ENCODE measurements at places on chromosomes 6 and 20.

DNA sequence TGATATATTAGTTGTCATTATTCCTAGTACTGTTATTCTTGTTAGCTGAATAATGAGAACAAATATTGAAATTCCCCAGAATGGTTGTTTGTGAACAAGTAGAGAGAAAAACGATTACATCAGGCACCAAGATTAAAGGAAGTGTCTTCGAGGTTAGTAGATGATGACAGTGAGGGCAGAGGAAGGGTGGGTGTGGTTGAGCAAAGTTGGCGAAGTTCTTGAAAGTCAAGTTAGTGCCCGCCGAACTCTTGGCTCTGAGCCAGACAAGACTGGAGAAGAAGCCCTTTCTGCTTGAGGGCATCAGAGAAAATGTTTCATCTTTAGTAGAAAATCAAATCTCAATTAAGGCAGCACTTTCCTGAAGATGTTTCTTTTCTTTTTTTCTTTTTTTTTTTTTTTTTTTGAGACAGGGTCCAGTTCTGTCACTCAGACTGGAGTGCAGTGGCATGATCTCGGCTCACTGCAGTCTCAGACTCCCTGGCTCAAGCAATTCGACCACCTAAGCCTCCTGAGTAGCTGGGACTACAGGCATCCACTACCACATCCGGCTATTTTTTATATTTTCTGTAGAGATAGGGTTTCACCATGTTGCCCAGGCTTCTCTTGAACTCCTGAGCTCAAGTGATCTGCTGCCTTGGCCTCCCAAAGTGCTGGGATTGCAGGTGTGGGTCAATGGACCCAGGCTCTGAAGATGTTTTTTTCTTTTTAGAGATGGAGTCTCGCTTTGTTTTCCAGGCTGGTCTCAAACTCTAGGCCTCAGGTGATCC, 77.1 kb downstream of the SGK1 start:
- peak; percentile 81 for DNase-seq

DNA sequence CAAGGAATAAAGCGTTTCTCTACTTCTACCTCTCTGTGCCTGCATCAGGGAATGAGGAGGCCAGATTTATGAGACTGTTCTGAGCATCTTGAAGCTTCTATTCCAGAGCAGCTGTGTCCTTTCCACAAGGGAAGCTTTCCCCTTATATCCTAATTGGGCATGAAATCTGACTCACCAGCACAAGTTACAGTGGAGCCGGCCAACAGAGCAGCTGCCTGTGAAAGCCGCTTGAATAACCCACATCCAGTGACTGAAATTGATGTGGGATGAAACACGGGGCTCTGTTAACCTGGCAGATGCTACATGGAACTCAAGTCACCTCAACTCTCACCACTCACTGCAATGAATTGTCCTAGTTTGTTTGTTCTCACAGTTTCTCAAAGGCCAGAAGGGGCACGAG, 400.3 kb downstream of the TFAP2A start:
- DNase-seq, result no peak

DNA sequence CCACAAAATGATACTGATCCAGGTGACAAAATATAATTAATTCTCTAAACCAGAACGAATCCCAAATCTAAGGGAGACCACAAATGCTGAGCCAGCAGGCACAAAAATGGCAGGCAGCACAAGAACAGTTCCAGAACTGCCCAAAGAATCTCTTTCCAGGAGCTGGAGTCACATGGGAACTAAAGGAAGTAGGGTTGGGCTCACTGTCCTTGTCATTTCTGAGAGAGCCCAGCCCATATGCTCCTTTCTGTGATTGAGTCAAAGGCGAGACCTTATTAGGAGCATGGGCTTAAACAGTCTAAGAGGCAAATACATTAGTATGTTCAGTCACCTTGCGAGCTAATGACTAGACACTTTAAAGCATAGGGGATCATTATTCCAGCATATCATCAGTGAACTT, 327.6 kb upstream of the ARID1B start:
- DNase-seq, result no peak

- DNase-seq, result no peak
Observed at GRCh38 chr6:52491203-52492069, 71.3 kb downstream of the EFHC1 start.

DNA sequence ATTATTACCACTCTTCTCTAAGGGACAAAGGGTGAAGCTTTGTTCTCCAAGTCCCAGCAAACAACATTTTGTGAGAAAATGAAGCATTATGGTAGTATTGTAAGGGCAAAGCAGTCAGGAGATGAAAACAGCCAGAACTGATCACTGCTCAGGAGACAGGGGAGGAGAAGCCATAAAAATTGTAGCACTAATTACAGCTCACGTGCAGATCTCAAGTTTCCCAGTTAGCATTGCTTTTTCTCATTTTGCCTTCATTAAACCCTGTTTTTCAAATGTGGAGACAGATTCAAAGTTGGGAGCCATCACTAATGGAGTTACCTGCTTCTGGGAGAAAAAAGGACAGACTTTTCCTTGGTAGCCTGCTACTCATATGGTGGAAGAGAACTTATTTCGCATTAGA, 210.9 kb upstream of the PDE10A start:
- DNase-seq, result no peak

GRCh38 chr6:101935732-101936131, 542.2 kb downstream of the GRIK2 start:
- no peak for DNase-seq

- DNase-seq, result no peak
Observed at GRCh38 chr6:129191235-129191634, 308.3 kb downstream of the LAMA2 start.

- no peak for DNase-seq
Observed at GRCh38 chr6:154086510-154086909, 47.5 kb downstream of the OPRM1 start.

GRCh38 chr6:41379306-41379705, 43.9 kb downstream of the NCR2 start:
- DNase-seq, result no peak

DNA sequence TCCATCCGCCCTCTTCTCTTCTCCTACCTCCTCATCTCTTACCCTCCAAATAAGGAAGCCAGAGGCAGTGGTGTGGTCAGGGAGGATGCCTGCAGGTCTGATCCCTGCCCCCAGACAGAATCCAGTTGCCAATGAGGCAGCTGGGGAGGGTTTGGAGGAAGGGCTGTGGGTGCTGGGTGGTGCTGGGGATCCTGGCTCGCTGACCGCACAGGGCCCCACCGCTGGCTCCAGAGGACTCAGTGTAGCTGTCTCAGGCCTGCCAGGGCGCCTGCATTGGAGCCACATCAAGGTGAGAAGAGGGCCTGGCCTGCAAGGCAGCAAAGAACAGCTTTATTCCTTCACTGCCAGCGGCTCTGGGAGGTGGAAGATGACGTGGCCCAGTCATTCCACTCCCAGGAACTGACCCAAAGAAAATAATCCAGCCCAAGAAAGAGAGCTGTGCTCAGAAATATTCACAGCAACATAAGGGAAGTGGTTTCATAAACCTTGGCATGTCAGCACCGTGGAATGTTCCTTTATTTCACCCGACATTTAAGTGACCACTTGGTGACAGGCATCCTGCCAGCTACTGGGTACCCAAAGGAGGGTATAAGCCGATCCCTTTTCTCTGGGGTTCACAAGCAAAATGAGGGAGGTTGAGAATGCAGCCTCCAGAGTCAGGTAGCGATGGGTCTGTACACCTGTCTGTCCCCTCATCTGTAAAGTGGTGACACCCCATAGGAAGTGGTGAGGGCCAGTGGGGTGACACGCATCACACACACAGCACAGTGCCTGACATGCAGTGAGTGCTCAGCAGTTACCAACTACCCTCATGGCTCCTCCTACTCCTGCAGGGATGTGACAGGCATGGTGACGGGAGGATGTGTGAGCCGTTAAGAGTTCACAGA, 125.1 kb downstream of the SNX5 start:
- no peak for DNase-seq

DNA sequence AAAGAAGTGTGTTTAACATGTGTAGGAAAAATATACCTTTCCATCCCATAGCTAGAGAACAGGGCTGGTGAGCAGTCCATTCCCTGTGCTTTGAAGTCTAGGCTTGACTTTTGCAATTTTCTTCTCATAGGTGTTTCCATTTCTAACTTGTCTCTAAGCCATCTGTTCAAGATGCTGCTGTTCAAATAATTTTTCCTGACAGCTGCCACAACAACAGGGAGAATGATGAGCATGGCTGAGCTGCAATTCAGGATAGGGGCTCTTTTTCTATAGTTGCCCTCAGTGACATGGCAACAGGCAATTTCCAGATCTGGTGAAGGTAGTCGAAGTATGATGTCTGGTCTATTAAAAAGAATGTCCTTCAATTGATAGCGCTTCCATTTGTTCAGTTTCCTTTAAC, 103.0 kb upstream of the HS3ST5 start:
- DNase-seq, result no peak

GRCh38 chr6:140576004-140576555, 1201.6 kb upstream of the CITED2 start:
- DNase-seq, result no peak

DNA sequence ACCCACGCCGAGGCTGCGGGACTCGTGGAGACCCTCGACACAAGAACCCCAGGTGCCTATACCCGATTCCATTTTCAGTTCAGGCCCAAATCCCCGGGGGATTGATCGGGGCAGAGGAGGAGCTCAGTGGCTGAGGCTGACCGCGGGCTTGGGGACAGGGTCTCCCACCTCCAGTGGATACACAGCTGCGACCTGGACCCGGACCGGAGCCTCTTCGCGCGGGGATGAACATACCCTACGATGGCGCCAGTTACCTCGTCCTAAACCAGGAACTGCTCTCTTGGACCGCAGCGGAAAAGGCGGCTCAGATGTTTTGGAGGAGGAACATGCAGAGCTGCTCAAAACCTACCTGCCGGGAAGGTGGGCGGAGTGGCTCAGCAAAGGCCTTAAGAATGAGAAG, 27.4 kb upstream of the HLA-G start:
- no peak for DNase-seq

GRCh38 chr20:18314786-18315406, 26.6 kb downstream of the ZNF133 start:
- no peak for DNase-seq

DNA sequence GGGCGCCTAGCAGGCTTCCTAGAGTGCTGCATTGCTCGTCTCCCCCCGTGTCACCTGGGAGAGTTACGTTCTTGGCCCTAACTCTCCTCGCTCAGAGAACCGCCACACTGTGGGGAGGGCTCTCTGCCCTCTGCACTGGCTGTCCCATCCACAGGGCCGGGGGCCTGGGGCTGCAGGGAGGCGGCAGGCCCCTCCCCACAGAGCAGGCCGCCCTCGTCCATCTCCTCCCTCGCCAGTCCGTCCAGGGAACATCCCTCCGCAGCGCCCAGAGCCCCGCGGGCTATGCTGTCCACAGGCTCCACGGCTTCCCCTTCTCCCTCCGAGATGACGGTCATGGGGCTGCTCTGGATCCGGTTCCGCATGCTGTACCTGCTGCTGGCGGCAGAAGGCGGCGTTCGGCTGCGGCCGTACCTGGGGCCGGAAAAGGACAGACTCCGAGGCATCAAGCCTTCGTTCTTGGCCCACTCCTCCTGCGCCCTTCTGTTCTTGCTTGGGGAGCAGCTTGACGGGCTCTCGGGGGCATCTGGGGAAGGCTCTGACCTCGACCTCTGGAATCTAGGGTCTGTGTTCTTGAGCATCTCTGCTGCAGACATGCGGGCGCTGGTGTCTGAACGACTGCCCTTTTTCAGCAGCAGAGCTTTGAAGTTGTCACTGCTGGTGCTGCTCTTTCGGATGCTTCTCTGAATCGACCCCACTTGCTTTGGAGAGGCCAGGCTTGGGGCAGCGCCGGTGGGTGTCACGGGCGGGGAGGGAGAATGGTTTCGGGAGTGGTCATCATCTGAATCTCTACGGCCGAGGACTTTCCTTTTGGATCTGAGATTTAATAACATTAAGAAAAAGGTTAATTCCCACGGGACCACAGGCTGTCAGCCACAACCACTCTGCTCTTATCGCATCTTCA, 20.2 kb downstream of the HEBP2 start:
- DNase-seq, result no peak

DNA sequence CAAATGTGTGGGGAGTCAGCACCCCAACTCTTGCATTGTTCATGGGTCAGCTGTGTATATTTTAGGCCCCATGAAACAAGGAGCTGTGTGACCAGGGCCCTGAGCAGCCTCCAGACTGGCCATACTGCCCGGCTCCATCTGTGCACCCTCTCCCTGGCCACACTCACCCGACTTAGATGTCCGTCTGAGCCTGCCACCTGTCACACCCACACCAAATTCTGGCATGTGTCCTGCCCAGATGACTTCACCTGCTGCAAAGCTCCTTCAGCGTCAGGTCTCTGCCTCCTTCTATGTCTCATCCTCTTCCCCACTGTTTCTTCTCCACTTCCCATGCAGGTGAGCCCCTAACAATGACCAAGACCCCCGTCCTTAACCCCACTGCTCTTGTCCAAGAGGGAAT, 88.1 kb upstream of the THBS2 start:
- no peak for DNase-seq

GRCh38 chr6:26507658-26508057, 7.6 kb downstream of the BTN1A1 start:
- DNase-seq, result no peak

- DNase-seq, result no peak
Observed at GRCh38 chr20:7540923-7541322, 399.3 kb downstream of the HAO1 start.

- no peak for DNase-seq
Observed at GRCh38 chr6:55141611-55142010, 32.7 kb upstream of the HCRTR2 start.

DNA sequence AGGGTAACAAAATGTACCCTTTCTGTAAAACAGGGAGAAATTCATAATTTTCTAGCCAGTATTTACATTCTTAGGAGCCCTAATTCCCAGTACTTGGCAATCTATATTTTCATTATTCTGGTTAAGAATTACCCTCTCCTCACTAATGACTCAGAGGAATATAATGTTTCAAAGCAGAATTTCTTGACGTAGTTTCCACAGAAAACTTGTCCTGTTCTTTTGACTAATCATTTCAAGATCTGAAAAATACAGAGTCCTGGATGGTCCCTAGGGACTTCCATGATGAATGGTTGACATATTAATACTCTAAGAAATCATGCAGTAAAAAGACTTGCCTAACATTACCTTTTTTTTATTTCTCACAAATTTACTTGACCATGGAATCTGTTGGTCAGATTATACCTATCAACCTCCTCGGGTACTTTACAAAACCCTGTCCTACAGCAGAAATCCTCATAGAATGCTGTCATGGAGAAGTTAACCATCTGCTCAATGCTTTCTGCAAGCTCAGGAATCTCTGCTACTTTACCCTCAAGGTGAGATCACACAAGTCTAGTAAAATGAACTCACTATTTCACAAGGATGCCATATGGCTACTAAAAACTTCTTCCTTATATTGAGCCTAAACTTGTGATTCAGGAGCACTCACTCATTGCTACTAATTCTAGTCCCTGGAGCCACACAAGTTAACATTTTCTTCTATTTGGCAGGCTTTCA, 202.1 kb upstream of the CNR1 start:
- no peak for DNase-seq

GRCh38 chr20:6708010-6708409, 59.5 kb upstream of the BMP2 start:
- DNase-seq, result no peak

- no peak for DNase-seq
Observed at GRCh38 chr6:81857812-81858211, 105.3 kb upstream of the TENT5A start.

- DNase-seq, result no peak
Observed at GRCh38 chr6:108294297-108294726, 542 bp upstream of the AFG1L start.

- no peak for DNase-seq
Observed at GRCh38 chr6:158852312-158853071, 33.3 kb upstream of the EZR start.

GRCh38 chr6:80608881-80609280, 502.4 kb downstream of the BCKDHB start:
- no peak for DNase-seq

Data from DND-41 (cell line).